Naive thymus-derived CD4-positive, alpha-beta T cell (primary cell): ENCODE measurements at places on chromosomes 4 and X.

- no peak for DNase-seq
Observed at GRCh38 chr4:110396963-110397362, 79.0 kb upstream of the ENPEP start.

- DNase-seq: peak; percentile 26
Observed at GRCh38 chrX:53287493-53288138, 6.2 kb upstream of the IQSEC2 start.

GRCh38 chrX:134891652-134892051, 99.1 kb upstream of the SMIM10 start:
- no peak for DNase-seq

DNA sequence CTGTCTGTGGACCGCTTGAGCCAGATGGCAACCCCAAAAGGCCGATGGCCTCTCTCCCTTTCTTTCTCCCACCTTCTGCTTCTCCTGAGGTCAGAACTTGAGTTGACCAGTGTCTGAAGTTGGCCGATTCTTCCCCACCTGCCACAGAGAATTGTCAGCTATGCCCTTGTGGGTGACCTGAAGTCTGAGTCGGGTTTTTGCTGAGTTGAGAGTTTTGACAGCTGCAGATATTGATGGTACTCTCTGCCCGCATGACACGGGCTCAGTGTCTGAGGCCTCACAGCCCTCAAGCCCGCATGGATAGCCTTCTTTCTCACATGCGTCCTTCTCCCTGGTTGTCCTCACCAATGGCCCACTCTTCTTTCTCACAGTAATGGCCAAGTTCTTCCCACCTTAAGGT, 111.0 kb downstream of the EFNB1 start:
- no peak for DNase-seq

DNA sequence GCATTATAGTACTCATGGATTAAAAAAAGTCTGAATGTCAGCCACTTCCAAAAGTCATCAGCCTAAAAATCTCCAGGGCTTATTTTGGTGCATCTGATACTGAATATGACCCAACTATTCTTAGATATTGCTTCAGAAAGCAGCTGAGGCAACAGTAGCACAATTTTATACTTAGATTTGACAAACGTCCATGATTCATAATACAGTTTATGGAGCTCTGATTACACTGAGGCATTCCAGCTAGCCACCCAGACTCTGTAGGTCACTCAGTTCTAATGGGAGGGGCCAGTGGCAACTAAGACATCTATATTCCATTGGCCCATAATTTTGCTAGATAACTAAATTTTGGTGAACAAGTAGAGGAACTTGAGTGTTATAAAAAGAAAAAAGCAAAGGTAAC, 10.3 kb downstream of the SPATA4 start:
- DNase-seq: no peak

DNA sequence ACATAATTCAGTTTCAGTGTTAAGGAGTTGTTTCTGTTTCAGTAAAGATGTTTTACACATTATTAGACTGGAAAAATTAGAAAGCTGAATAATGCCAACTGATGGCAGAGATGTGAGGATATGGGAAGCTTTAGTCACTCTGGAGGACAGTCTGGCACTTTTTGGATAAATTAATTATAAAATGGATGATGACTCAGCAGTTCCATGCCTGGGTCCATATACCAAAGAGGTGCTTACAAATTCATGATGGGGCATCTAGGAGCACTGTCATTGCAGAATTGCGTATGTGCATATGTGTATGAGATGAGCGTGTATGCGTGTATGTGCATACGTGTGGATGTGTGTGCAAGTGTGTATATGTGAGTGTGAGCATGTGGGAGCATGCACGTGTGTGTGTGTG, 31.2 kb upstream of the ANKRD50 start:
- no peak for DNase-seq

DNA sequence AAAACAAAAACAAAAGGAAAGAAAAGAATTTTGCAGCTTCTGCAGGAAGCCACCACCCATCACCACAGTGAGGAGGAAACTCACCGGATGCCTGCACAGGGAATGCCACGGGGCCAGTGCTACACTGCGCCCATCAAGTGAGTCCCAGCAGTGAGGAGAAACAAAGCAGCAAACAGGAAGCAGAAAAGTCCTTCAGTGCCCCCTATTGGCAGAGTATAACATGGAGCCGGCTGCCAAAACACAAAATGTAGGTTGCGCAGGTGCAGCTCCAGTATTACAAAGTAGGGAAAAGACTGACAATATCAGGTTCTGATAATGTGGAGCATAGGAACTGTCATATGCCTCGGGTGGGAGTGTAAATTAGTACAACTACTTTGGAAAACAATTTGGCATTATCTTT, 23.3 kb upstream of the SCML2 start:
- no peak for DNase-seq

DNA sequence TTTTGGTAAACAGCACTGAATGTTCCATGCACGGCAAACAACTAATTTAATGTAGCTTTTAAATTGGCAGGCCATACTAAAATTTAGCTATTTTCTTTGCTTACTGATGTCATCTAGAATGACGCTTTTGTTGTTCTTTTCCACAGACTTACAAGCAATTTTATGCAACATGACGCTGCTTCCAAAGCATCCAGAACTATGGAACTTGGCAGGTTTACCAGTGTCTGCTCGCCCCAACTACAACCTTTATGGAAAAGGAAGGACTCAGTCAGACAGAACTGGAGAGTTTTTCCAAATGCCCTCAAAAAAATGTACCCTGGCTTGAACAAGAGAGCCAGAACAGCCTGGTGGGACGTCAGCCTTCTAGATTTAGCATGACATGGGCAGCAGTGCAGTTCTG, 58.7 kb downstream of the ANOS1 start:
- DNase-seq: no peak
